Activated CD8-positive, alpha-beta memory T cell treated with anti-CD3 and anti-CD28 coated beads for 48 hours (primary cell): ENCODE measurements at places on chromosomes 3 and 15.

DNA sequence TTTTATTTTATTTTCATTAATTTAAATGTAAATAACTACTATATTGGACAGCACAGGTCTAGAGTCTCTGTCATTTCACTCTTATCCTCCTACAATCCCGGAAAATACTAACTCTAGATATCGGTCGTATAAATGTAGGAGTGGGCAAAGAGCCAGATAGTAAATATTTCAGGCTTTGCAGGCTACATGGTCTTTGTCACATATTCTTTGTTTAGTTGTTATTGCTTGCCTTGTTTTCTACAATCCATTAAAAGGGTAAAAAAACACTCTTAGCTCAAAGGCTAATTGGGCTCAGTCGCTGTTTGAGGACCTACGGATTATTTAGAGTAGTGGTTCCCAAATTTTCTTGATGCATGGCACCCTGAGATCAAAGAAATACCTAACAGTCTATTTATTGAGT, 1.7 kb downstream of the KNL1 start:
- DNase-seq = no peak

DNA sequence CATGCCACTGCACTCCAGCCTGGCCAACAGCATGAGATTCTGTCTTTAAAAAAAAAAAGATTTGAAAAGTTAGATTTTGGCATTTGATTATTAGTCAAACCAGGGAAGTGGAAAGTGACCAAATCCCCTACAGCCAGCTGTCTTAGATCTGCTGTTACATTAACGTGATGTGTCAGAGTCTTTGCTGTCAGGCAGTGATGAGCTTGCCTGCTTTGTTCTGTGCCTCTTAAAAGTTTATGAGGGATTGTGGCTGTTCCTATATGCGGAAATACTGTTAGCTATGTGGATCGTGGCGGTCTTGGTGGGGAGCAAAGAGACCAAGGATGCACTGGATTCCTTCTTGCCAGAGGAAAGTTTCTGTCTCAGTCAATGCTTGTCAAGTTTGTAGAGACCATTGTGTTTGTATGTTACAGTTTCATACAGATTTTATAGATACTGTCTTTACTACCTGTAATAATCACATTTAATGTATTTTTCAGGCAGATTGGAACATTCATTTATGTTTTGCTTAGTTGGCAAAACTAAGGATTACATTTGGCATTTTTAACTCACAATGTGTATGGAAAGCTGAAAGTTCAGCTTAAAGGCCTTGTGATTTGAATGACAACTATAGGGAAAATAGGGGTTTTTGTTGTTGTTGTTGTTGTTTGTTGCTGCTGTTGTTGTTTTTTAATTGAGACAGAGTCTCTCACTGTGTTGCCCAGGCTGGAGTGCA, 137.4 kb downstream of the VPS8 start:
- DNase-seq = no peak

DNA sequence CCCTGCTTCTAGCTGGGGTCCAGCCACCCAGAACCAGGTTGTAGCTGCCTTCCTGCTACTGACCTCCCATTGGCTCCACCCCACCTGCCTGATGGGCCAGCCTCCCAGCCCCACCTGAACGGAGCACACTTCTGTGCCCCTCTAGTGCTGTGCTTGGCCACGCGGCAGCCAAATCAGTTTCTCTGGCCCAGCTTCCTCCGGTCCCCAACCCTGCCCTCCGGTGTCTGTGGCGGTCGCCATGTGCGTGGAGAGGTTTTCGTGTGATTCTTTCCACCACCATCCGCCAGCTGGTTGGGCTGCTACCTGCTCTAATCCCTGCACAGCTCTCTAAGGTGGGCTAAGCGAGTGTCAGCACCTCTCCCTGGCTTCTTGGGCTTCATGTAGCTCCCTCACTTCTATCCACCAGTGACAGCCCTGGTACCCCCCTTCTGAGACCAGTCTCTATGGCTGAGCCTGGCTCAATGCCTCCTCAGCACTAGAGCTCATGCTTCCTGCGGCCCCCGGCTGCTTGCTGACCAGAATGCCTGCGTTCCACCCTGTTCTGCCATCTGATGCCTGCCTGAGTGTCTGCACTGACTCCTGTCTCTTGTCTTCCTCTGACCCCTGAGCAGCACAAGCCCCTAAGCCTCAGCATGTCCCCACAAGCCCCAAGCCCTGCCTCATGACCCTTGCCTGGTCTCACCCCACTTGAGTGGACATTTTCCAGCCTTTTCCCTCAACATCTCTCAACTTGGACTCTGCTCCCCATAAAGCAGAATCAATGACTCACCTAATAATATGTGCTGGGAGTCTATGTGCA, 23.2 kb upstream of the MAGEF1 start:
- no peak for DNase-seq

- no peak for DNase-seq
Observed at GRCh38 chr3:39779511-39780230, 29.7 kb upstream of the MYRIP start.

GRCh38 chr15:96217983-96218382, 112.5 kb upstream of the NR2F2 start:
- no peak for DNase-seq

GRCh38 chr15:100405179-100405578, 63.4 kb upstream of the ADAMTS17 start:
- DNase-seq = no peak

GRCh38 chr15:38069511-38070011, 135.1 kb downstream of the TMCO5A start:
- DNase-seq = no peak

- DNase-seq = no peak
Observed at GRCh38 chr3:49005998-49006397, 1.2 kb upstream of the WDR6 start.

DNA sequence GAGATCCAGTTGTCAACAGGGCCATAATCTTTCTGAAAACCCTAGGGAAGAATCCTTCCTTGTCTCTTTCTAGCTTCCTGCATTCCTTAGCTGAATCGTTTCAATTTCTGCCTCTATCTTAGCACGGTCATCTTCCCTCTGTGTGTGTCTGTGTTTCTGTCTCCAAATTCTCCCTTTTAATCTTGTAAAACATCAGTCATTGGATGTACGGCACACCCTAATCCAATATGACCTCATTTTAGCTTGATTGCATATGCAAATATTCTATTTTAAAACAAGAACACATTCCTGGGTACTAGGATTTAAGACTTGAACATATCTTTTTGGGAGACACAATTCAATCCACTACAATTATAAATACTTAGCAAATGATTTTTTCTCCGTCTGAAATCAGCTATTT, 600.3 kb downstream of the GBE1 start:
- DNase-seq = no peak

DNA sequence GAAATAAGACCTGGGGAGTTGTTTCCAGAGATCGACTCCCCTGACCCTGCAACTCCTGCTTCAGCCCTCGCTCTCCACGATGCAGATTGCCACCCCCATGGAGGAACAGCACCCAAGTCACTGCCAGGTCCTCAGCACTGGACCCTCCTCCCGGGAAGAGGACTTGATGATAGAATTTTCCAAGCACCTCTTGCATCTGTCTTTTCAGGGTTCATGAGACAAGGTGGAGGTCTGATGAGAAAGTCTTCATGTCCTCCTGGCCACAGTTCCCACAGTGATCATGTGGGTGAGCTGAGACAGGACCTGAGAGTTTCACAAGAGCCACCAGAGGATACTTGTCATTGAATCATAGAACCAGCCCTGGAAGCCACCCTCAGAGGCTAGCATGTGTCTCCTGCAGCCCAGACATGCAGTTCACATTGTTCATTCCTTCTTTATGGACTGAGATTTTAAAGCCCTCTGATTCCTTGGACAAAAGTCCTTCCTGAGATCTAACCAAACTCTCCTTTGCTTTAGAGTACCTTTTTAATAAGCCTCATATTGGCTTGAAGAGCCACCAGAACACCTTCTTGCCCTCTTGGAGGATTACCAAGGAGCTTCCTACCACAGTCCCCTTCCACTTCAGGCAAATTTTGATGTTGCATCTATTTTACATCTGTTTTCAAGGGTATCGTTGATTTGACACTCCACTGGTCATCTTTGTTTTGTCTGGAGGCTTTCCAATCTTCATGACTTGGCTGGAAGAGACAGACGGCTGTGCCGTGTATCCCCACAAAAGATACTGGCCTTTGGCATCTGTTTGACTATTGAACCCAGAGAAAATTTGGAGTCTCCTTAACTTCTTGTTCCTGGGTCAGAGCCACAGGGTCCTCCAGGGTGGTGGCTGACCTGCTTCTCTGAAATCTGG, 224.8 kb upstream of the BHLHE40 start:
- no peak for DNase-seq

DNA sequence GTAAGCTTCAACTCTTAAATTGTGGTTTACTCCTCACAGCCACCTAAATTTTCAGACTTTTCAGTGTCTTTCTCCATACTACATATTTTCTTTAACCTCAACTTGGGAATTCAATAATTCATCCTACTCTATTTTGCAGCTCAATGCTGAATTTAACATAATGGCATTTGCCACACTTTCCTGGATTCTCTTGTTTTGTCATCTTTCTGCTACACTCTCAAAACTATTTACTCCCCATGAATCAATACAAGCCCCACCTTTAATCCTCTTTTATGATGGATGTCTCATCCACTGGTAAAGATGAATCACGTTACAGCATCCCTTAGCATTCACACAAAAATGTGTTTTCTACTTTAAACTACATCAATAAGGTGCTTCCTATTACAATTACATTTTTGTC, 19.6 kb upstream of the CHMP2B start:
- DNase-seq = no peak

DNA sequence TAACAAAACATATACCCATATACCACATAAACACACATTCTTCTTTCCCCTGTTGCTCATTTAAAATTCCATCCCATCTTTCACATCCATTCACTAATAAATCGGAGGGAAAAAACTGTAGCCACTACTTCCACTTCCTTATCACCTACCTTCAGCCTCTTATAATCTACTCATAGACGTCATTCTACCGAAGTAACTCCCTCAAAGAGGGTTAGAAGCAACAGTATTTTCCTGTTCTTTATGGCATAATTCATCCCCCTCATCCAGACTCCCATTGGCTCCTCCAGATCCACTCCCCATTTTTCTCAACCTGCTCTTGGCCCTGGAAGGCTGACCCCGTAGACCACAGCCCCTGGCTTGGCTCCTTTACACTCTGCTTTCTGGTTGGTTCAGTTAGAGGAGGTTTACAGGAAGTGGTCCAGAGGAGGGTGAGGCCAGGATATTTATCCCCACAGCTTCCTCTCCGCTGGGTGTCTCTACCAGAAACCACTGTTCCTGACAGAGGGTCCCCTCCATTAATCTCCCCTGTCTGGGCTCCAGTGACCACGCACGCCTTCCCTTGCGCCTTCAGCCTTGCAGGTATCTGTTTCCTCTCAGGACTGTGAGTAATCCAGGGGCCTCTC, 46.3 kb downstream of the FMN1 start:
- no peak for DNase-seq

- no peak for DNase-seq
Observed at GRCh38 chr3:107668416-107668815, 145.7 kb downstream of the BBX start.

DNA sequence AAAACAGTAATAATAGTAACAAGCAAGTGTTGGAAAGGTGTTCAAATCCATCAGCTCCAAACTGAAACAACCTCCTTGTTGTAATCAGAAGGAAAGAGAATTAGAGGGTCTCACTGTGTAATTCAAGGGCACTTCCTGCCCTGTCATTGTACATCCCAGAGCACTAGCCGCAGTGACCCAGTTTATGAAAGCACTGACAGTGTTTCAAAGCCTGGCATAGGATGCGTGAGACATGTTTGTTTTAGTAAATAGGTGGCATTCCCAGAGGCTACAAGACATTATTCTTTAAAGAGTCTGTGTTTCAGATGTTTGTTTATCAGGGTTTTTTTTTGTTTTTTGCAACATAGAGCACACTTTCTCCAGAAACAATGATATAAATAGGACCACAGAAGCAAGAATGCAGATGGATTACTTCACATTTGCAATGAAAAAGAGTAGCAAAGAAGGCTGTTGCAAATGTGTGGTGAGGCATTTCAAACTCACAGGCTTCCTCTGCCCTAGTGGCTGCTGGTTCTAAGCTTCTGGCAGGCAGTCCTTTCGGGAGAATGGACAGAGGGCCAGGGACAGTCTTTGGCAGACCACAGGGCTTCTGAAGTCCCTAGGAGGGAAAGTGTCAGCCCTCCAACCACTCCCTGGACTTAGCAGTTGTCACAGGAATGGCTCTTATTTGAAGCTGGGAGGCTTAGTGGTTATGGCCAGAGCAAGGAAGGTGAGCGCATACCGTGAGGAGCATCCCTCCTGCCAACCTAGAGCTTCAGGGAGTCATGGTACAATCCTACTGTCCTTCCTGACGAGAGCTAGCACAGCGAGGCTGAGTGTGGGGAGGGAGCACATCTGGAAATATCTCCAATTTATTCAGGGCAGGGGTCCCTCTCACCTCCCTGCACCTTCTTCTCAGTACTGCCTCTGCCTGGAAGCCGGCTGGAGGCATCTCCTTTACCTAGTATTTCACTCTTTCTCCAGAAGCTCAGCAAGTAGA, 31.4 kb upstream of the TIPARP start:
- no peak for DNase-seq

DNA sequence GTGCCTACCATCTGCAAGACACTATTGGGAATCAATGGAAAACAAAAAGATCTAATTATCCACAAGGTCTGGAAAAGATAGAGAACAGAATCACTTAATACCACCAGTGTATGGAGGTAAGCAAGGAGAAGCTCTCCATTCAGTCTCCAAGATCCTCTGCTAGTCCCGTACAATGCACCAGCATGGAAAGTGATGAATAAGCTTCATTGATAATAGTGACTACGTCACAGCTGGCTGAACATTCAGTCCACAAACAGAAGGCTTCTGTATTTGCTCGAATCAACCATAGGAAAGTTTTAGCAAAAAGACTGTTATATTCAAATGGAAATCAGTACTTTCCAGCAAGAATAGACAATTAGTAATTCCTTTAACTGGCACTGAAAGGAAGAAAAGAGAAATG, 42.9 kb downstream of the IGSF11 start:
- DNase-seq = no peak

- DNase-seq = no peak
Observed at GRCh38 chr3:142027735-142028134, 121.6 kb downstream of the TFDP2 start.

DNA sequence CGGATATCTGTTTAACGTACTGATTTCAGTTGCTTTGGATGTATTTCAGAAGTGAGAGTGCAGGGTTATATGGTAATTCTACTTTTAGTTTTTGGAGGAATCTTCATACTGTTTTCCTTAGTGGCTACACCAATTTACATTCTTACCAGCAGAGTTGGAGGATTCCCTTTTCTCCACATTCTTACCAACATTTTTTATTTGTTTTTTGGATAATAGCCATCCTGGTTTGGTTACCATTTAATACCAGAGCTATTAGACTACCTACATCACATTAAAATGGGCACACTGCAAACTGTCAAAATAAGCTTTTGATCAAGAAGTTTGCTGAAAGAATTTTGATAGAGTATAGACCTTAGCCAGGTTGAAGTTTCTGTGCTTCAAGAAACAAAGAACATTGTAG, 217.2 kb upstream of the CFAP20DC start:
- no peak for DNase-seq

DNA sequence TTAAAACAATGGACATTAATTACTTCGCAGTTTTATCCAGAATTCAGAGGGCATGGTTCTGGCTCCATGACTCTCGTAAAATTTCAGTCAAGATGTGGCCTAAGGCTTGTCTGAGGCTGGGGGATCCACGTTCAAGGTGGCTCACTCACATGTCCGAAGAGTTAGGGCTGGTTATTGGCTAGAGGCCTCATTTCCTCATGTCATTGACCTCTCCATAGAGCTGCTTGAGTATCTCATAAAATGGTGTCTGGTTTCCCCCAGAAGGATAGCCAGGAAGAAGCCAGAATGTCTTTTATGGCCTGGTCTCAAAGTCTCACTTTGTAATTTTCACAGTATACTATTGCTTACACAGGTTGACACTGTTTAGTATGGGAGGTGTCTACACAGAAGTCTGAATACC, 67.3 kb upstream of the DCBLD2 start:
- DNase-seq = no peak

GRCh38 chr3:143002727-143003126, 1.4 kb downstream of the U2SURP start:
- no peak for DNase-seq
